ENCODE measurements at places on chromosomes 5 and 9.

DNA sequence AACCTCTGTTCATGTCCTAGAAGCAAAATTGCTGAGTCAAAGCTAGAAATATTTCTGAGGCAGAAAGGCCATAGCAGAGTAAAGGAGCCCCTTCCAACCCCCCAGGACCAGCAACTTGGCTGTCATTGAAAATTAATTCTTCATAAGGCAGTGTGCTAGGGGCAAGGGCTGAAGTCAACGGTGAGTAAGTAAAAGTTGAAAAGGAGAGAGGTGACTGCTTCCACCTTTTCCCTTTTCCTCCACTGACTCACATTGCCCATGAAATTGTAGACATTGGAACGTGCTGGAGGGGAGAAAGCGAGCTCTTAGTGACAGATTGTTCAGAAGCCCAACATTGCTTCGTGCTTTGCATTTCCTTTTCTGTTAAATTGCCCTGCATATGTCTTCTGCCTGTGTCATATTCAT lies 19.1 kb downstream of the GLRA1 start:
- DNase-seq: no peak

DNA sequence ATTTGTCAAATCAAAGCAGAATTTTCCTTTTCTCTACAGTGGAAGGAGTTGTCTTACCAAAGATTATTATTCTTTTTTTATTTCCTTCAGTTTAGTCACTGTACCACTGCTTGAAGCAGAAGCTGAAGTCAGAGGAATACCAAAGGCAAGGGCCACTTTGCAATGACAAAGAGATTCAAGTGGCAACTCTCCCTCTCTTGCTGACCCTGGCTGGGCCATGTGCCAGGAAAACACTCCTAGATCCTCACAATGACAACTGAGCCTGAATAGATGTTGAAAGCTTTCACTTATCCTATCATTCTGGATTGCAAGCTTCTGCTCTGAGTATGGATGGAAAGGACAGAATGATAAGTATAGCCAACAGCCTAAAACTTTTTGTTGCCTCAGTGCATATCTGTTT lies 618.3 kb downstream of the NR2F1-AS1 start:
- DNase-seq: no peak

- no peak for DNase-seq
Measured at GRCh38 chr5:40494631-40495236, 185.0 kb upstream of the PTGER4 start.

DNA sequence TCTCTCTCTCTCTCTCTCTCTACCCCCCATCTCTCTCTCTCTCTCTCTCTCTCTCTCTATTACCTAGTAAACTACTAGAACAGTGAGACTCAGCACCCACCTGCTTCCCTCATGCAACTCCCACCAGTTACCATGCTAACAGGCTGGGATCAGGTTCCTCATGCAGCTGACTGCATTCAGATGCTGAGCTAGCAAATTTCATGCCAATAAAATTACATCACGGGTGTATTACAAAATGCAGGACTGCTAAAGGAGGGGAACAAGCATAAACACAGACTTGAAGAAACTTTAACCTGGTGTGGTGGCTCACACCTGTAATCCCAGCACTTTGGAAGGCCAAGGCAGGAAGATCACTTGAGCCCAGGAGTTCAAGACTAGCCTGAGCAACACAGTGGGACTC lies 76.0 kb downstream of the CEMIP2 start:
- DNase-seq: no peak

GRCh38 chr5:40505031-40505430 lies 174.7 kb upstream of the PTGER4 start:
- DNase-seq: no peak

- DNase-seq: no peak
Measured at GRCh38 chr5:180085837-180086236, 14.3 kb upstream of the RNF130 start.

DNA sequence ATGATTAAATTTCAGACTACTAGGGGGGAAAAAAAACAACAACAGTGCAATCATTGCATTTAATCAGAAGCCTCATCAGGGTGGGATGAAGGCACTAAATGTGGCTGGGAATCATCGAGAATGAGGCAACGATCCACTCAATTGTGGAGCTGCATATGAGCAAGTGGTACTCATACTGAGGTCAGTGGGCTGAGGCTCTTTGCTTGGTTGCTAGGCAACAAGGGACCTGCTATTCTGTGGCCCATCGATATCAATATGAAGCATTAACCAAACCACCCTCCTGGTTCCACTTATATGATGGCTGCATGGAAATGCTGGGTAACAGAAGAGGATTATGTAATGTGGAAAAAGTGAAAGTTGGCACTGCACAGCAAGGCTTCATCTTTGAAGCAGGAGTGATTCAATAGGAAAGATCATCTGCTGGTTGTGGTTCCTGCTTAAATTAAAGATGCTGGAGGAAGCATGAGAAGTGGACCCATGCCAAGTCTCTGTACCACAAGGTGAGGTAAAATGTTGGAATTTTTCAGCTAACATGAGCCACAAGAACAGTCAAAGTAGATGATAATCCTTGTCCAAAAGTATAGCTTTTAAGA lies 159.8 kb upstream of the HMHB1 start:
- DNase-seq: no peak

DNA sequence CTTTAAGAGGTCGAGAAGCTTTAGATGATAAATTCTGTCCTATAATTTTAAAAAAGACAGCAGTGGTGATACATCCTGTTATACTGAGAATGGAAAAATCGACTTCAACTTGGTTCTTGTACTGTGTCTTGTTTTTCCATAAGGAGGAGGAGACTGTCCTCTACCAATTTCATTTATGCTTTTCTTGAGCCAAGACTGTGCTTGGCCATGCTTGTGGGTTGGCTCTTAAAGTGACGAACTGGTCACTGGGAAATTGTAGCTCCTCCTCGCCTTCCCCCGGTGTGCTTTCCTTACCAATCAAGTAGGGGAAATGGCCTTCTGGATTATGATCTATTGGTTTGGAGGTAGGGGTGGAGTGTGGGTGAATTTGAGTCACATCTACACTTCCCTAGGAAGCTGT lies 67.1 kb upstream of the HSPB3 start:
- DNase-seq: no peak

GRCh38 chr9:80004714-80005113 lies 432.9 kb downstream of the TLE4 start:
- no peak for DNase-seq

- no peak for DNase-seq
Measured at GRCh38 chr9:89986190-89986589, 381.4 kb downstream of the GADD45G start.

Data from H54 (cell line).